ENCODE measurements at places on chromosomes 1 and 21. TPM values are rescaled to one million over a fixed set of nuclear protein-coding genes. Genes with fewer than 3 reads are reported as not detected.

- peak; percentile 87 for DNase-seq
Observed at GRCh38 chr1:58968360-58968952, 184.6 kb upstream of the JUN start.

DNA sequence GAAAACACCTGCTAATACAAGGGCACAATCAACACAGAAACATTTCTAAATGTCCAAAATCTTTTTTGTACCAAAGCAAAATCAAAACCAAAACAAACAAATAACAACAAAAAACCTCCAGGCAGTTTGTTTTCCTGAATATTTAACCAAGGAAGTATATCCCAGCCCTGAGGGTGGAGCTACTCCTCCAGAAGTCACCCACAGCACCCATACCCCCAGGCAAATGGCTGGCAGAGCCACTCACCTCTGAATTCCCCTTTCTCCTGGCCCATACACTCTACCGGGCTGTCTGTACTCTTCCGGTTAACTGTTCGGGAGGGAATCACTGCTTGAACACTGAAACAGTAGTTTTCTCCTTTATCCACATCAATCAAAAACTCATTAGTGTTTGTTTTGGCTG lies 9.5 kb downstream of the F3 start:
- no peak for DNase-seq

GRCh38 chr21:15804247-15805005 lies 74.6 kb downstream of the USP25 start:
- no peak for DNase-seq

DNA sequence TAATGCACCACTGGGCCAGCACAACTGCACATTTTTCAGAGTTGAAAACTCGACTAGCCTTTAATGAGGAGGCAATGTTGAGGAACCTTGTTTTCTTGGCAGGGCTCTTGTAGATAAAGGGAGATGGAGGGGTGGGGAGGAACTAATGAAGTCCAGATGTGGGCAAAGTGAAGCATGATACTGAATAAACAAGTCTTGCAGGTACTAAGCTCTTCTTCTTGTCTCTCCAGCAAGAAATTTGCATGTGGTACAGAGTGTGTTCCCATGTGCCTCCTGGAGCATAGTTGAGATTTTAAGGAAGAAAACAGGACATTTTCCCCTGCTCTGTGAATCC lies 47.0 kb downstream of the PLPP3 start:
- no peak for DNase-seq

- DNase-seq, result no peak
Observed at GRCh38 chr1:11862890-11863289, 4.1 kb upstream of the NPPB start.

GRCh38 chr1:232974971-232975370 lies 24.6 kb downstream of the NTPCR start:
- no peak for DNase-seq

- DNase-seq, result no peak
Observed at GRCh38 chr1:174768516-174768915, 231.2 kb upstream of the CACYBP start.

DNA sequence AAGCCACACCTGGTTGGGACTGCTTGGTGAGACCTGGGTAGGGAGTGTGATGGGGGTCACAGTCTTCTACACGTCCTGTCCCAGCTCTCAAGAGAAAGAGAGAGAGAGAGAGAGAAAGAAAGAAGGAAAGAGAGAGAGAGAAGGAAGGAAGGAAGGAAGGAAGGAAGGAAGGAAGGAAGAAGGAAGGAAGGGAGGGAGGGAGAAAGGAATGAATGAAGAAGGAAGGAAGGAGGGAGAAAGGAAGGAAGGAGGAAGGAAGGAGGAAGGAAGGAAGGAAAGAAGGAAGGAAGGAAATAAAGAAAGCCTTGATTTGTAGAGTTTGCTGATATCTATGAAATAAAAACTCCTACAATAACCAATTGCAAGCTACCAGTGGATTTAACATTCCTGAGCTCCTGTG lies 28.5 kb upstream of the SOX13 start:
- no peak for DNase-seq

- DNase-seq, result no peak
Observed at GRCh38 chr1:19817160-19817559, 2.1 kb upstream of the RNF186 start.

DNA sequence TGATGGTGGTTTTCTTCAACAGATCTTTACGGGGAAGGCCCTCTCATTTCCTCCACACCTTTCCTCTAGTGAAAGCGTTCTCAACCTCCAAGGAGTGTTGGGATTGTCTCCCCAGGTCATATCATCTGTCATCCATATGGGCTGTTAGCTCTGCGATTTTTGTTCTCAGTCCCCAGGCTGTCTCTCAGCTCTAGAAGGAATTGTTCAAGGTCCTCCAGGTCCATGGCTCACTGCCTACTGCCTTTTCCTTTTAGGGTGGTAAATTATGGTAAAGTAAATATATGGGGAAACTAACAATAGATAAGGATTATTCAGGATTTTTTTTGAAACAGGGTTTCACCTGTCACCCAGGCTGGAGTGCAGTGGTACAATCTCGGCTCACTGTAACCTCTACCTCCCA lies 37.6 kb downstream of the ELF3 start:
- no peak for DNase-seq

- no peak for DNase-seq
Observed at GRCh38 chr21:21345296-21345695, 347.1 kb downstream of the NCAM2 start.

DNA sequence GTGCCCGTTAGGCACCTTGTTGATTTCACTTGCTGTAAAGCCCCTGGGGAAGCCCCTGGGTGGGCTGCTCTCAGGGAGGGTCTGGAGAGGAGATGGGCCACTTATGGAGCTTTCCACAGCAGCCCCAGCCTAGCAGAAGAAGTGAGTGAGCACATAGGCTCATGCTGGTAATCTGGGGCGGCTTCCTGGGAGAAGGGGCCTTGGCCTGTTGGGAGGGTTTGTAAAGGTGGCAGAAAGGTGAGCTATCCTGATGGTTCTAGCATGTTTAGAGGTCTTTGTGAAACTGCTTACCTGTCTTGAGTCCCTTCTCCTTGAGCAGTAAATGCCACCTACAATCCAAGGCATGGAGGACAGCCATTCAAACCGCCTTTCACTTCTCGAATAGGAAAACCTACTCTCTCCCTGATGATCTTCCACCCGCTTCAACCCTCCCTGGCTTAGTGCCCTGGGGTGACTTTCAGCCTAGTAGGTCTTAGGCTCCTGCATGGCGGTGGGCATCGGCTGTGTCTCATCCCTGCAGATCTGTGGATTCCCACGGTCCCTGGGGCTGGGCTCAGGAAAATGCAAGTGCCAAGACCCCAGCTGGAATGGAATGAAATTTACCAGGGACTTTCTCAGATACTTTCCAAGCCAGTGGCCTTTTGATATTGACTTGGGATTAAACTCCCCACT lies 87.6 kb upstream of the SELENON start:
- DNase-seq, result no peak

DNA sequence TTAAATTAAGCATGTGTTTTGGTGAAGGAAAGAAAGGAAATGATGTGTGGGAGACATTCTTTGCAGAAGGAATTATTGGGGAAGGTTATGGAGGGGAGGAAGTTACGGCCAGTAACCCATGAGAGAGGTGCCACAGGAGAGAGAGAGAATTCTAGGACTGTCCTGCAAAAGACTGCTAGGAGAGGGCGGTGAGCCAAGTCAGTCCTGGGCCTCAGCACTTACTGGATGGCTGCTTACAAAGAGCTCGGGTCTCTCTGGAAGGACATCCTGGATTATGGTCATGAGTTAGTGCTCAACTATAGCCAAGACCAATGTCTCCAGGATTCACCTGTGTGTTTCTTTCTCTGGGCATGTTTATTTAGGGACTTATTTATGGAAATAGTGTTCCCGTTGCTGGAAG lies 74.4 kb upstream of the HSD17B7 start:
- no peak for DNase-seq

GRCh38 chr1:208242146-208242545 lies 2.0 kb downstream of the PLXNA2 start:
- DNase-seq, result no peak

DNA sequence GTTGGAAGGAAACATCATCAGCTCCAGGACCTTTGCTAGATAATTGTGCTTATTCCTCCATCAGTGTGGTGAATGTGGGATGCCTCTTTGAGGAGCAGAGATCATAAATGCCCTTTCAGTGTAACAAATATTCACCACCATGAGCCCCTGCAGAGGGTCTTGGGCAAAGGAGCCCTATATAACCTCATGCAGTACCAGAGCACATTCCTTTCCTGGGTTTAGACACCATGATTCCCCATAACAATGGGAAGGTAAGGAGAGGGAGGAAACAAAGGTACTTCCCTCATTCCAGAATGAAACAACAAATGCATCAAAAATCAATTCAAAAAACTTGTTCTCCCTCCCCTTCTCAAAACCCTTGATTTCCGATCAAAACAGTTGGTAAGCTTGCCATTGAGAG lies 103.4 kb upstream of the PROX1 start:
- DNase-seq, result no peak

DNA sequence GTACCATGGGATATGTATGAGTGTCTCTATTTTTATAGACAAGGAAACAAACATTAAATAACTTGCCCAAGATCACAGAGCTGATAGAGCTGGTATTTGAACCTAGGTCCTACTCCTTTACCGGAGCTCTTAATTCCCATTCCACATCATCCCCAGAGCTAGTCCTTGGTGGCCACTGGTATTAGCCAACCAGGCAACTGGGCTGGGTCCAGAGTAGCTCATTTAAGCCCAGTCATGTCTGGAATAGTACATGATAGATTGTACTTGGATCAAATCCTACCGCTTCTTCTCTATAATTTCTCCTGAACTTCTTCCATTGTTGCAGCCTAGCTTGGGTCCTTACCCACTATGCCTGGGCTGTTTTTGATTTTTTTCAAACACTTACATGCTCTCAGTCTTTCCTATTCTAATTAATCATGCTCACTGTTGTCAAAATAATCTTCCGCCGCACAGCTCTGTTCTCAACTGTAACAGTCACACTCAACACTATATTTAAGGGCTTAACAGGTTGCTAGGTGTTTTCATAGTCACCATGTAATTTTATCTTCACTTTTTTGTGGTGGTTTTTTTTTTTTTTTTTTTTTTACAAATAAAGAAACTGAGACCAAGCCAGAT lies 80.2 kb downstream of the COLGALT2 start:
- DNase-seq, result no peak

DNA sequence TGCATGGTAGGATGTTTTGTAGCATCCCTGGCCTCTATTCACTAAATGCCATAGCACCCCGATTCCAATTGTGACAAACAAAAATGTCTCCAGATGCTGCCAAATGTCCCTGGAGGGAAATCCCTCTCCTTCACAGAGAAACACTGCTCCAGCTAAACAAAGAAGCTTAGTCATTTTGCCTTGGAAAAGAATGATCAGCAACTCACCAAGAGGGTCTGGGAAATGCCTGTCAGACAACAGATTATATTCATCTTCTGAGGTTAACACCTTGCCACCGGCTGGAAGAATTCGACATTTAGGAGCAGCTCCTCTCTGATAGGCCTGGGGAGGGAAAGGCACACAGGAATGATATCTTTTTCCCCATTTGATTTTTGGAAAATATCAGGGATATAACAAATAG lies 84.4 kb downstream of the NIBAN1 start:
- no peak for DNase-seq

DNA sequence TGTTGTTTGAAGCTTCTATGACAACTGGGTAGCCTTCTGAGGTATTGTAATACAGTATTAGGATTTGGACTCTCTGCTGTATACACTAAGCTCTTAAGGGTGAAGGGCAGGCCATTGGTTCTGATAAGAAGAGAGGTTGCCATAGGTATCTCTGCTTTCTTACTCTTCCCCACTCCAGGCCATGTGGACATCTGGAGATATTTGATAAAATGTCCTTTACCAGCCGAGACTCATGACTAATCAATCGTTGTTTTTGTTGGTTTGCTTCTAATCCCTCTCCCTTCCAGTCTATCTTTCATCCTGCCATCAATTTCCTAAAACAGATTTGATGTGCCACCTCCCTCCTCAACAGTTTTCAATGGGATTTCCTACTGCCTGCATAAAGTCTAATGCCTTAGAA lies 64.6 kb upstream of the WDR26 start:
- DNase-seq, result no peak

DNA sequence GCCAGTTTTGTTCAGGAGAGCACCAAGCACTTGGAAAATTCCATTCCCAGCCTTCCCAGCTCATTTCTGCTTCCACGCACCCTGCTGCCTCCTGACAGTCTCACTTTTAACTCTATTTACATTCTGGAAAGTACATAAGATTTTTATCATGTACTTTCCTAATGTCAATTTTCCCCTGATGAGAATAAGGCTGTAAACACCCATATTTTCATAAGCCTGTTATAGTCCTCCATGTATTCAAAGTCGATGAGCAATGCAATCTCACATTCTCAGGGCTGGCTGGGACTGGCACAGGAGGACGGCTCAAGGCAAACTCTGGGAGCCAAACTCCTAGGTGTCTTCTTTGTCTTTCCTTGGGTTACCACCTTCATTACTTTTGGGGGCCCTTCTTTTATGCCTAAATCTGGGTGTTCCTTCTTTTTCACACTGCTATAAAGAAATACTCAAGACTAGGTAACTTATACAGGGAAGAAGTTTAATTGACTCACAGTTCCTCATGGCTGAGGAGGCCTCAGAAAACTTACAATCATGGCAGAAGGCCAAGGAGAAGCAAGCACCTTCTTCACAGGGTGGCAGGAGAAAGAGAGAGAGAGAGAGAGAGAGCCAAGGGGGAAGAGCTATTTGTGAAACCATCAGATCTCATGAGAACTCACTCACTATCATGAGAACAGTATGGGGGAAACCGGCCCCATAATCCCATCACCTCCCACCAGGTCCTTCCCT lies 94.6 kb downstream of the IGSF21 start:
- no peak for DNase-seq

DNA sequence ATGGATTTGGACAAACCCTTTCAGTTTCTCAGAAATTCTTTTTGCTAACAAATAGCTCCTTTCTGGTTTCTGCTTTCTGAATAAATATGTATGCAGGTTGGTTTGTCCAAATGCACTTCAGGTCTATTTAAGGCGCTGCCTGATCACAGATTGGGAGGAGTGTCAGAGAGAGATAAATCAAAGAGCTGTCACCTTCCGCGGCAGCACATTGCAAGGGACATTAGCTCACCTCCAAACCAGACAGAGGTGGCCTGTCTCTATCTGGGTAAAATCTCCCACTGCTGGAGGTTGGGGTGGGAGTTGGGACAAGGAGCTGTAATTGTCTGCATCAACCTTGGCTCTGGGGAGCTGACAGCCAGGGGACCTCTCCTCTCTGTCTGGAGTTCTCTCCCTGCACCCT lies 25.2 kb downstream of the PRAMEF20 start:
- DNase-seq, result no peak

LENEP gene
- not detected for total RNA-seq

CCDC28B gene
- 16.1 TPM for total RNA-seq

PRAMEF6 gene
- total RNA-seq, result not detected

UBASH3A gene
- total RNA-seq, result not detected

ST6GALNAC3 gene
- total RNA-seq, result 5.6 TPM

CGN gene
- not detected for total RNA-seq

MRPL55 gene
- total RNA-seq, result 125 TPM

ALG6 gene
- 3.5 TPM for total RNA-seq

APCS gene
- not detected for total RNA-seq

NBPF6 gene
- not detected for total RNA-seq

MPL gene
- total RNA-seq, result 0.25 TPM

GJA9 gene
- not detected for total RNA-seq
